OCI-LY7 (cell line): ENCODE measurements at places on chromosomes 6 and 20.

DNA sequence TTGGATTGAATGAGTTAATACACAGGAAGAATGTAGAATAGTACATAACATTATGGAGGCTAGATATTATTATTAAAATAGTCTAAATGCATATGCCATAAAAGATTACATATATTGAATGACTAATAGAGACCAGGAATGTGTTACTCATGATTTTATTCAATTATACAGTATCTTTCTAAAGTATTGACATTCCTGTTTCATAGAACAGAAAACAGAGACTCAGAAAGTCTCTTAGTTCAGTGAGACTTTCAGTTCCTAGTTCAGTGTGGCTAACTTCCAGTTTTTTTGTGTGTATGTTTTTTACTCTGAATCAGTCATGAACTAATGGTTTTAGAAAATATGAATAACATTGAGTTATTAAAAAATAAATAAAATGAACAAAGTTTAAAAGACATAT, 34.6 kb upstream of the TMEM244 start:
- no peak for DNase-seq

GRCh38 chr6:52595796-52596130, 18.9 kb upstream of the TRAM2 start:
- peak; percentile 88 for DNase-seq

- DNase-seq = no peak
These were observed 73.0 kb upstream of the SYNJ2 start for GRCh38 chr6:157908369-157909281.

GRCh38 chr20:51978070-51978501, 175.8 kb upstream of the SALL4 start:
- peak; percentile 56 for DNase-seq

- no peak for DNase-seq
These were observed 6.2 kb downstream of the DEFB125 start for GRCh38 chr20:93641-94040.

DNA sequence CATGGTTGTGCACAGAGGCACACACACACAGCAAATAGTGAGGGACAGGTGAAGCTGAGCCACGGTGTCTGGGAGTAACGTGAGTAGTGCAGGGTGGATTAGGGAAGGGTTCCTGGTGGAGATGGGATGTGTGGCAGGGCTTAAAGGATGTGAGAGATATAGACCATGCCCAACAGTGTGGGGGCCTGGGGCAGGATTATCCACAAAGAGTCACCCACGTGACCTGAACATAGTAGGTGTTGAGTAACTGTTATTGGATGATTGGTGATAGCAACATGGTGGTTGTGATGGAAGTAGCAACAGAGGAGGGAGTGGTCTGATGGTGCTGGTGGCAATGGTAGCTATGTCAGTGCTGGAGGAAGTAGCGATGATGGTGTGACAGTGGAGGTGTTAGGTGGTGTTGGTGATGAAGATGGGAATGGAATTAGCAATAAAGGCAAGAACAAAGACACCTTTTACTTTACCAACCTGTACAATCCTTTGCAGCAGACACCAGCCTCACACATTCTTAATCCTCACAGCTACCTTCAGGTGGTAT, 135.1 kb downstream of the MRPL14 start:
- DNase-seq = no peak

- no peak for DNase-seq
These were observed 45.4 kb downstream of the CEP162 start for GRCh38 chr6:84182001-84182400.
